ENCODE measurements at places on chromosomes 11 and 22. TPM values are rescaled to one million over a fixed set of nuclear protein-coding genes. Genes with fewer than 3 reads are reported as not detected.

DNA sequence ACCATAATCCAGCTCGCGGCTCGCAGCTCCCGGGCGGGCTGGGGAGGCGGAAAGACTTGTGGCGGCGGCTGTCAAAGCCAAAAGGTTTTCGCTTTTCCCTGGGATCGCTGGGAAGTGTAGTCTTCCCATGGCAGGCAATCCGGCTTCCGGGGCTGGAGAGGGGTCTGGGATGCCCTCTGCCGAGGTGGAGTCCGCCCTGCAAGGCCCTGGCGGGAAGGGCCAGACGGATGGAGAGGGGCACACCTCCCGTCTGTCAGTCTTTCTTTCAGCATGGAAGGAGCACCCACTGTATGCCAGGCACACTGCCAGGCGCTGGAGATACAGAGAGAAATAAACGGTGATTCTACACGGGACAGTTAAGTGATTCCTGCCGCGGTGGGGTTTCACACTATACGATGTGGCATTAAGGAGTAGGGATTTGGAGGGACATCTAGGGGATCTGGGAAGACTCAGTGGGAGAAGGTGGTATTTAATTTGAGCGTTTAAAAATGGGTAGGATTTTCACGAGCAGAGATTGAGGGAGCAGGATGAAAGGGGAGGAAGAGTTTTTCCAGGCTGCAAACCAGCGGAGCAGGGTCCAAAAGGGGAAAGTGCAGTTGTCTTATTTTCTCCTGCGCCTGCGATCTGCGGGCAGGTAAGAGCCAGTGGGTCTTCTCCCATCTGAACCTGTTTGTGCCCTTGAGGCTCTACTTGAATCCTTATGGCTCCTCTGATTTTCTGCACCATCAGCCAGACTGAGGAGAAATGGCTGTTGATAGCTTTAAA is at the start of gene BACE1:
BACE1 (minus strand) TSS at position 60 of the 765 bp plus-strand sequence. CDS start 461 bp downstream, outside the sequence.
- DNase-seq = no peak

- DNase-seq = peak; percentile 65
Observed at GRCh38 chr11:107999759-108000455, 8.8 kb upstream of the CUL5 start.

- DNase-seq = peak; percentile 57
Observed at GRCh38 chr11:70270877-70271648, 573 bp downstream of the PPFIA1 start.

- no peak for DNase-seq
Observed at GRCh38 chr22:36925388-36926290, 12.2 kb downstream of the CSF2RB start.

DNA sequence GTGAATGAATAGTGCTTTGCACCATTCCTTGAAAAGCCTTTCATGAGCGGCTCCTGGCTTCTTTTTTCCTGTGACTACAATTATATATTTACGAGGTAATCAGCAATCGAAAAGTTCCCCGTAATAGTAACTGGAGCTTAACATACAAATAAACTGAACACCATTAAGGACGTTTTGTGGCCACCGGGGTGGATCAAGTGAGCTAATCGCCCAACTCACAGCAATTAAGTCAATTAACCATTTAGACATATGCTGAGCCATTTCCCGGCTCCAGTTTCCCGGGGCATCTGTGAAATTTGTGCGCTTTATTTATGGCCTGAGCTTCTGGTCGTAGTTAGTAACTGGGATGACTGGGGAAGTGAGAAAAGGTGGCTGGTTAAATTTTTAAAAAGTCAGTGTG is 465.2 kb downstream of the MIAT start:
- no peak for DNase-seq

- DNase-seq = peak; percentile 9
Observed at GRCh38 chr11:2807025-2807681, 78.4 kb downstream of the CDKN1C start.

DNA sequence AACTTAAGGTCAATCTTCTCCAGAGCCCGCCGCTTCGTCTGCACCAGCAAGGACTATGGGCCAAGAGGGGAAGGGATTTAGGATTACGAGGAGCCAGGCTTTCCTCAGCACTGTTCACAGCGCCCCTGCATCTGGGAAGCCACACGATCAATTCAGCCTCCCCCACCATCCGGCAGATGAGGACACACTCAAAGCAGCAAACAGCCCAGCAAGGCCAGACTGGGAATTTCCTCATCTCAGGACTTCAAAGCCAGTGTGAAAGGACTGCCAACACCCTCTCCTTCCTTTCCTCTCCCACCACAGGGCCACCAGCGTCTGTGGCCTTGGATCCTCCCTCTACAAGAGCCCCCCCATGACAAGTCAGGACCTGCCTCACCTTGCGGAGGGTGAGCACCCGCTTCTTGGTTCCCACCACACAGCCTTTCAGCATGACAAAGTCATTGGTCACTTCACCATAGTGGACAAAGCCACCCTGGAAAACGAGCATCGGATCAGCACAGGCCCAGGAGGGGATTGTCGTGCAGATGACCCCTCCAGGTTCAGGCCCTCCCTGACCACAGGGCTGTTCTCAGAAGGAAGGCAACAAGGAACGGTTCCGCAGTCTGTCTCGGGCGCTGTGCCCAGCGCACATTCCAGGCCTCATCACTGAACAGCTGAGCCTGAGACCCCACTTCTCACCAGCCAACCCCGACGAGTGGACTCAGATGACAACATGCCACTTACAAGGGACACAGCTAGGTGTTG is 6.0 kb downstream of the RPL3 start:
- no peak for DNase-seq

GRCh38 chr11:8813658-8814057 is 97.3 kb upstream of the AKIP1 start:
- DNase-seq = peak; percentile 37

- DNase-seq = no peak
Observed at GRCh38 chr11:72230764-72231365, 6.3 kb downstream of the INPPL1 start.

DNA sequence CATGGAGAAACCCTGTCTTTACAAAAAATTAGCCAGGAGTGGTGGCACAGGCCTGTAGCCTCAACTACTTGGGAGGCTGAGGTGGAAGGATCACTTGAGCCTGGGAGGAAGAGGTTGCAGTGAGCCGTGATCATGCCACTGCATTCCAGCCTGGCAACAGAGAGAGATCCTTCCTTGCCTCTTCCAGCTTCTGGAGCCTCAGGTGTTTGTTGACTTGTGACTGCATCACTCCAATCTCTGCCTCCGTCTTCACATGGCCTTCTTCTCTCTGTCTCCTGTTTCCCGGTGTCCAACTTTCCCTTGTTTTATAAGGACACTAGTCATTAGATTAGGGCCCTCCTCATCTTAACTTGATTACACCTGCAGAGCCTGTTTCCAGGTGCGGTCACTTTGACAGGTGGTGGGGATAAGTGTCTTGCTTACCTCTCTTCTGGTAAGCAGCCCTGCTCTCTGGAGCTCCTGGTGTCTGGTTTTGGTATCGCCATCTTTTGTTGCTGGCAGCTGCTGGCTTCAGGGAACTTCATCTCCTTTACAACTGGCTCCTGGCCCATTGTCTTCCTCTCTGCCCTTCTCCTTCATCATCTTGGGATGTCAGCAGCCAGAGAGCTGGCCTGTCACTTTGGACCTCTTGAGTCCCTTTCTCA is 8.2 kb upstream of the USP2 start:
- peak; percentile 50 for DNase-seq

GRCh38 chr11:103453126-103453525 is 343.9 kb downstream of the DYNC2H1 start:
- no peak for DNase-seq

- DNase-seq = no peak
Observed at GRCh38 chr11:131910523-131911387, 540.3 kb downstream of the NTM start.

- no peak for DNase-seq
Observed at GRCh38 chr11:120517801-120518291, 6.3 kb downstream of the GRIK4 start.

GRCh38 chr11:82546661-82547557 is 186.8 kb downstream of the FAM181B start:
- DNase-seq = no peak

- no peak for DNase-seq
Observed at GRCh38 chr11:266676-267439, 11.3 kb upstream of the NLRP6 start.

- peak; percentile 57 for DNase-seq
Observed at GRCh38 chr11:10305262-10305963, 540 bp downstream of the ADM start.

- no peak for DNase-seq
Observed at GRCh38 chr11:61287338-61287977, 7.7 kb downstream of the VWCE start.

- no peak for DNase-seq
Observed at GRCh38 chr11:65321828-65322485, 7.3 kb downstream of the CDC42EP2 start.

- peak; percentile 59 for DNase-seq
Observed at GRCh38 chr22:24189249-24190158, 8.2 kb downstream of the SUSD2 start.

- DNase-seq = no peak
Observed at GRCh38 chr22:32920032-32920628, 118.6 kb downstream of the TIMP3 start.

The TMEM80 gene
- total RNA-seq = 33.0 TPM

The SMTNL1 gene
- total RNA-seq = not detected

The PPP2R5B gene
- 28.5 TPM for total RNA-seq

The UBQLN3 gene
- total RNA-seq = not detected

The AHNAK gene
- 740 TPM for total RNA-seq

The OR4S2 gene
- not detected for total RNA-seq

The RIMBP3C gene
- total RNA-seq = 0.35 TPM

The CDC42BPG gene
- total RNA-seq = 10.7 TPM

The LDHAL6A gene
- 0.15 TPM for total RNA-seq

The ALDH3B2 gene
- not detected for total RNA-seq

The CHRNA10 gene
- total RNA-seq = 0.60 TPM
